ENCODE measurements at places on chromosomes 7 and 10.

DNA sequence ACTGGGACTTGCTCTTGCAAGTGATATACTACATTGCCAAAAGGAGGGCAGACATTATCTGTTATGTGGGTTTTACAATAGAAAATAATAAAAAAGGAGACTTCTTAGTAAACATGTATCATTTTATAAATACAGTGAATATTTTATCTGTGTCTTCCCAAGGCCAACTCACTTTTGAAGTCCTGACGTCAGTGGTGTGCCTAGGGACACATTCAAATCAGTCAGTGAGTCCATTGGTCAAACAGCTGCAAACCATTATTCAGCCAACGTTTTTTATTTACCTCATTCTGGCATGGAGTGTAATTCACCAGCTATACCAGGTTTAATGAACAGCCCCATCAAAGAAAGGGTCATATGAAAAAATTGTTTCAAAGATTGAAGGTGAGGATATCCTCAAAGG lies 263.7 kb downstream of the IPMK start:
- no peak for DNase-seq

- no peak for DNase-seq
Observed at GRCh38 chr7:8441106-8441965, 7.9 kb downstream of the NXPH1 start.

- no peak for DNase-seq
Observed at GRCh38 chr7:98251231-98251600, 816 bp downstream of the TECPR1 start.

DNA sequence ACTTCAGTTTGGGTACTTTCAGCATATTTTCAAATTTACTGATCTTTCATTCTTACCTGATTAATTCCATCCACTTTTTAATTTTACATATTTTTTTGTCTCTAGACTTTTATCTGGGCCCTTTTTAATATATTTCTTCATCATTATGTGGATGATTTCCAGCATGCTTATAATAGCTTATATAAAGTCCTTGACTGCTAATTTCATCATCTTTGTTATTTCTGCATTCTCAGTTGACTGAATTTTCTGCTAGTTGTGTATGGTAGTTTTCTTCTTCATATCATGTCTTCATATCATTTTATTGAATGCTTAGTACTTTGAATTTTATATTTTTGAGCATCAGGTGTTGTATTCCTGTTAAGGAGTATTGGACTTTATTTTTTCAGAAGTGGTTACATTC lies 39.6 kb downstream of the STAM start:
- DNase-seq = no peak

GRCh38 chr10:57979491-57979890 lies 288.2 kb downstream of the IPMK start:
- DNase-seq = peak; percentile 81

- DNase-seq = no peak
Observed at GRCh38 chr10:65194555-65194954, 1673.4 kb downstream of the REEP3 start.

DNA sequence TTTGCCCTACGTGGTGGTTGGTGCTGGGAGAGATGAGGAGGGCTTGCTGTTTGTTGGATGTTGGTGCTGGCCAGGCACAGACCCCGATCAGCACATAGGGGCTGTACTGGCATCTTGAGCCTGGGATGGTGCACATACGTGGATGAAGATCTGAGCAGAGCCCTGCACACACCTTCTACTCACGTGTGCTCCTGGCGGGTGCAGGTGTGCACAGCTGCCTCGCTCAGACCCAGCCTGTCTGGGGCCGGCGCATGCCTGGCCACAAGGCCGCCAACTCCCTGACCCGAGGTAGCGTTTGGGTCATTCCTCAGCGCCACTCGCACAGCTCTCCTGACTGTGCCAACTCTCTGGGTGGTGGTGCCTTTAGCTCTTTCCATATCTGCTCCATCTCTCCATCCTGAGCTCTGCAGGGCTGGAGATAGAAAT lies 18.6 kb downstream of the PALD1 start:
- no peak for DNase-seq

GRCh38 chr7:21585070-21585724 lies 42.4 kb downstream of the DNAH11 start:
- no peak for DNase-seq

- DNase-seq = peak; percentile 66
Observed at GRCh38 chr10:22683140-22683389, 31.3 kb downstream of the PIP4K2A start.

GRCh38 chr7:138125598-138126111 lies 49.4 kb downstream of the AKR1D1 start:
- peak; percentile 88 for DNase-seq

DNA sequence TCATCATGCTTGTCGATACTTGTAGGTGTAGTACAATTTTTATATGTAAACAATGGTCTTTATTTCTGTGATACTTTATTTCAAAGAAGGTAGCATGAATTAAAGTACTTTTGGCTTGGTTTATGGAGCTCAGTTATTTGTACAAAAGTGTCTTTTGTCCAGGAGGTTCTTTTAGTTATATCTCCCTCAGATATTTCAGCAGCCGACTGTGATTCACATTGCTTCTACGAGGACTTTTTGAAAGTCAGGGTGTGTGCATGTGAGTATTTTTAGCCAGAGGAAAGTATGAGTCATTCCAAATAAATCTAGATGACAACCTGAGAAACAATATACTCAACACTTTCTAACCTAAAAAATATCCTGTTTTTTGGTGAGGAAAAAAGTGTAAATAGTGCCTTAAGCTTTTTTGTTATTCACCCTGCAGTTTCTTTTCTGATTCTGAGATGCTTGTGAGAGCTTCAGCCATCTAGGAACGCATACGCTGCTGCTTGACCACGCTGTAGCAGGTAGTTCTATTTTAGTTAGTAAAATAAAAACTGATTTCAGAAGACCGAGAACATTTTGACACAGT lies 595 bp upstream of the SUN1 start:
- DNase-seq = peak; percentile 90

GRCh38 chr10:80280071-80280800 lies 9.2 kb downstream of the MAT1A start:
- DNase-seq = no peak

- DNase-seq = peak; percentile 39
Observed at GRCh38 chr10:60433684-60434083, 44.0 kb upstream of the ANK3 start.

All from HT1080 (cell line).